NCI-H1105 (cell line): ENCODE measurements at places on chromosomes 4 and X.

- DNase-seq: no peak
Observed at GRCh38 chr4:113835005-113835404, 73.5 kb upstream of the CAMK2D start.

GRCh38 chr4:3065551-3065950 is 8.8 kb downstream of the HTT-AS start:
- no peak for DNase-seq

- DNase-seq: no peak
Observed at GRCh38 chr4:185752872-185753271, 59.1 kb downstream of the SORBS2 start.

DNA sequence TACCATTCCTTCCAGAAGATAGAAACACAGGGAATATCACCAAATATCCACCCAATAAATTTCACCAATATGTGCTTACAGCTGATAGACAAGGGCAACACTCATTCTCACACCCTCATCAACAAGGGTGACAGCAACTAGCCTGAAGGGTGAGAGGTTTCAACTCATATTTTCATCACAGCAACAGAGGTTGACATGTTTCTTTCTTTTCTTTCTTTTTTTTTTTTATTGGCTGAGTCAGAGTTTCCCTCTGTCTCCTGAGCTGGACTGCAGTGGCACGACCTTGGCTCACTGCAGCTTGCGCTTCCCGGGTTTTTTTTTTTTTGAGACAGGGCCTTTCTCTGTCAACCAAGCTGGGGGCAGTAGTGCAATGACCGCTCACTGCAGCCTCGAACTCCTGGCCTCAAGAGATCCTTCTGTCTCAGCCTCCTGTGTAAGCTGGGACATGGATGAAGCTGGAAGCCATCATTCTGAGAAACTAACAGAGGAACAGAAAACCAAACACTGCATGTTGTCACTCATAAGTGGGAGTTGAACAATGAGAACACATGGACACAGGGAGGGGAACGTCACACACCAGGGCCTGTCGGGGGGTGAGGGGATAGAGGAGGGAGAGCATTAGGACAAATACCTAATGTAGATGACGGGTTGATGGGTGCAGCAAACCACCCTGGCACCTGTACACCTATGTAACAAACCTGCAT is 27.5 kb upstream of the ASMTL start:
- DNase-seq: no peak

DNA sequence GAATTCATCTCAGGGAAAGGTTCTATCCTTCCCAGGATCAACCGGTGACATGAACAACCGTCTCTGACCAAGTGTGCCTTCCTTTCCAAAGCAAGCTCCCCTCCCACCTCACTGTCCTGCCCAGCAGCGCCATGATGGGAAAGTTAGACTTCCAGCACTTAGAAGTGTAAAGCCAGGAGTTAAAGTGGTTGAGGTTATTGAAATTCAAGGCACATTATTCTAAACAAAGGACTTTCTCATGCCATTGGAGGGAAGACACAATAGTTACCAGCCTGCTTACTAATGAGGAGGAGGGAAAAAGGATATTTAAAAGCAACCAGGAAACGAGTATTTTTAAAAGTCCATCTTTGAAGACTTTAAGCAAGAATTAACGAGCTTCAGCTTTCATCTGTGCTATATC is 96.8 kb downstream of the NSUN7 start:
- DNase-seq: no peak

- no peak for DNase-seq
Observed at GRCh38 chr4:189912170-189912569, 28.5 kb upstream of the FRG1 start.

DNA sequence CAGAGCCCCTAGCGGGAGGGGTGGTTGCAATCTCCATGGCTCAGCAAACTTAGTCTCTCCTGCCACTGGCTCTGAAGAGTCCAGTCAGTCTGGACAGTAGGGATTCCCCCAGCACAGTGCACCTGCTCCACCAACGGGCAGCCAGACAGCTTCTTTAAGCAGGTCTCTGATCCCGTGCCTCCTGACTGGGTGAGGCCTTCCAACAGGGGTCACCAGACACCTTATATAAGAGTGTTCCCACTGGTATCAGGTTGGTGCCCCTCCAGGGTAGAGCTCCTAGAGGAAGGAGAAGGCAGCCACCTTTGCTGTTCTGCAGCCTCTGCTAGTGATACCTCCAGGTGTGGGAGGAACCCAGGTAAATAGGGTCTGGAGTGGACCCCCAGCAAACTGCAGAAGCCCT is 1393.4 kb downstream of the STIM2 start:
- no peak for DNase-seq

GRCh38 chr4:67614186-67614585 is 55.7 kb downstream of the STAP1 start:
- DNase-seq: no peak

GRCh38 chr4:156261230-156261629 is 307.6 kb upstream of the CTSO start:
- DNase-seq: no peak

DNA sequence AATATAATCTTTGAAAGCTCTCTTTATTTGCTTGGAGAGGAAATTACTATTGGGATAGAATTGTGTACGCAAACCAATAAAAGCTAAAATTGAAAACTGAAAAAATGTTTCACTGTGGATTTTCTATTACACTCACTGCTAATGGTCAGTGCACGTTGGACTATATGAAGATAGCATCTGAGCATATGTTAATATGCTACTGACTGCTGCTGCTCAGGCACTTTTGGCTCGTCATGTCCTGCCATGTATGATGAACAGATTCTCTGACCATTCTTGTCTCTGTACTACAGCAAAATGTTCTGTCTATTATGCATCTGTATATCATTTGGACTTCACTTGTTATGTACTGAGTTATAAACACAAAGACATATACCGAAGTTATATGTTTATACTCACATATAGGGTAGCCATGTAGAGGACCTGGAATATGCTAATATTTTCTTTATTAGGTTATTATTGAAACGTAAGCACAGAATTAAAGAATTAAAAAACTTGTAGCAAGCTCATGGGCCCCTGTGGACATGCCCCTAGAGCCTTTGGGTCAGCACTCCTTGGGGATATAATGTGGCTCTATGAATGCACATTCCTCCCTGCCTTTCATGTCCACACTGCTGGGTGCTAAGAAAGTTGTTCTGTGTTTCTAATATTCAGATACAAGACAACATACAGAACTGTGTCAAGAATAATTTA is 120.8 kb downstream of the ANK2 start:
- no peak for DNase-seq

DNA sequence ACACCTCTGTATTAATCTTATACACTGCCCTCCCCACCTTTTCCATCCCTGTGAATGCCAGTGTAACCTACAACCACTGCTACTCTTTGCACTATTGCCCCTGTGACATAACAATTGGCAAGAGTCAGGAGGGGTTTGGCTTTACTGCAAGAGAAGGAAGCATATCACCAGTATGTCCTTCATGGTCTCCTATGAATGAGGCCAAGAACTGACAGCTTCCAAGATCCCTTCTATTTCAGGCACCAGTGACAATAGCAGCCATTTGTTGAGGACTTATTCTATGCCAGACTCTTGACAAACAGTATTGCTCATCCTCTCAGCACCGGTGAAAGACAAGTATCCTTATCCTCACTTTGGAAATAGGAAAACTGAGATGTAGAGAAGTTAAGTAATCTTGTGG is 363.9 kb downstream of the MID1IP1 start:
- DNase-seq: no peak

GRCh38 chr4:17494258-17495190 is 17.4 kb downstream of the QDPR start:
- no peak for DNase-seq

DNA sequence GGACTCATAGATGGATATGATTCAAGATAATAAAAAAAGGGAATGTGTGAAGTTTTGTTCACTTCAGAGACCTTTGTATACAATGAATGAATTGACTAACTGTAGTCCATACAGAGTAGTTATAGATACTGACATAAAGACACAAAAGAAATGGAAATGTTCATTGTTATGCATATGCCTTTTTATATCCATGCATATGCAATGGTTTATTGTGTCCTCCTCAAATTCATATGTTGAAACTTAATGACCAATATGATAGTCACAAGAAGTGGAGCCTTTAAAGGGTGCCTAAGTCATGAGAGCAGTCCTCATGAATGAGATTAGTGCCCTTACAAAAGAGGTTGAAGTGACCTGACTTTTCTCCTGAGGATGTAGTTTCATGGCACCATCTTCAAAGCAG is 467.5 kb upstream of the NDST4 start:
- DNase-seq: no peak

DNA sequence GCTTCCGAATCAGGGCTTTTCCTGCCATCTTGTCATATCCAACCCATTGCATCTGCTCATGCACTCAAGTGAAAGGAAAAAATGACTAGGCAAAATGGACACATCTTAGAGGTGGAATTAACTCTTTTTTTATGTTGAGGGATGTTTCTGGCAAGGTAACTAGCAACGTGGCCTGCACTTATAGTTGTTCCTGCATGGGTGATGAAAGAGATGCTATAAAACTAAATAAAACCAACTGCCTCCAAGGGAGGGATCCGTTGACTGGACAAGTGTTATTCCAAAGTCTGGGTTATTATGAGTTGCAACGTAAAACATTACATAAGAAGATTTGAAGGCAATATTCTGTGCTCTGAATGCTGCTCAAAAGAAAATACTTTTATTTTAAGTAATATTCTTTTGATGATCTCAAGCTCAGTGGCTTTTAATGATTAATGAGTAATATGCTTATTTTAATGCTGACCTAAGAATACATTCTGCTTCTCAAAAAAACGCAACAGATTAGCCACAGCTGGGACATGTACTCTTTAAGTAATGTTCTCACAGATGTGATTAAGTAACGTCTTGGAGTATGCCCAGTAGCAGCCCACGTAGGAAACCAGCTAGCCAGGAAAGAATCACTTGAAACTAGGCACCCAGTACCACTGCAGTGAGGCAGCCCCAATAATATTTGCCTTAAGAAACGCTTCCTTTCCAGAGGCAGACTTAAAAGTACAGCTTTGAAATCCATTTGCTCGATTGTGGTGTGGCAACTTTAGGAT is 27.4 kb downstream of the KLF3 start:
- DNase-seq: no peak

- peak; percentile 2 for DNase-seq
Observed at GRCh38 chrX:80578517-80579105, 158.4 kb downstream of the TENT5D start.

- DNase-seq: no peak
Observed at GRCh38 chr4:93879919-93880318, 51.4 kb downstream of the ATOH1 start.

- DNase-seq: no peak
Observed at GRCh38 chr4:7947927-7948326, 8.3 kb upstream of the AFAP1 start.

GRCh38 chr4:78079726-78080430 is 22.8 kb downstream of the FRAS1 start:
- DNase-seq: no peak

GRCh38 chr4:55865228-55865806 is 11.9 kb downstream of the EXOC1 start:
- DNase-seq: no peak

GRCh38 chrX:150543230-150544155 is 24.9 kb upstream of the MTM1 start:
- DNase-seq: no peak

DNA sequence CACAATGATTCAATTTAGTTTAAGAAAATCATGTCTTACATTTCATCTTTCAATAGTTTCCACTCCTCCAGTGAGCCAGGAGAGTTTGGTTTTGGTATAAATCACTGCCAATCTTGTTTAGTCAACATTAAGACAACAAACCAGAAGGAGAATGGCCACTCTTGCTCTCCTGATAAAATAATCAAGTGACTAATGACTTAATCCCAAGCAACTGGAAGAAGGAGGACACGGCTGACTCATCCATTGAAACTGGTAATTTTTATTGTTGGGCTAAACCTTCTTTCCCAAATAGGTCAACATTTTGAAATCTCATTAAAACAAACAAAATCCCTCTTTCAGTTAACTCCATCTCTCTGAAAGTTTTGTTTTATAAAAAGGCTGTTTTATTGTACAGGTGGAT is 230.2 kb downstream of the CLCN4 start:
- no peak for DNase-seq

GRCh38 chr4:159232465-159233106 is 129.7 kb downstream of the RAPGEF2 start:
- DNase-seq: no peak

DNA sequence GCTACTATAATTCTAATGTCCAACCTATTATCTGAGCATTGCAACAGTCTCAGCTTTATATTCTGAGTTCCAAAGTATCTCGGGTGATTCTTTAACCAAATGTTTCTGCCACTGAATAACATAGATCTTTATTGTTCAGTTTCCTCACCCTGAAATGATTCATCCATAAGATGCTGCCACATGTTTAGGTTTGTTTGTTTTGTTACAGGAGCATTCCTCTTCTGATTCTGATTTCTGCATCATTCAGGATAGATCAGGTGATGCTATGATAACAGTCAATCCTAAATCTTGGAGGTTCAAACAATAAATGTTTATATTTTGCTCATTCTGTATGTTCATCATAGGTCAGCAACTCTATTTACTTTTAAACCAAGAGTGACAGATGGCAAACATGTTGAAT is 927.6 kb downstream of the PCDH7 start:
- no peak for DNase-seq

DNA sequence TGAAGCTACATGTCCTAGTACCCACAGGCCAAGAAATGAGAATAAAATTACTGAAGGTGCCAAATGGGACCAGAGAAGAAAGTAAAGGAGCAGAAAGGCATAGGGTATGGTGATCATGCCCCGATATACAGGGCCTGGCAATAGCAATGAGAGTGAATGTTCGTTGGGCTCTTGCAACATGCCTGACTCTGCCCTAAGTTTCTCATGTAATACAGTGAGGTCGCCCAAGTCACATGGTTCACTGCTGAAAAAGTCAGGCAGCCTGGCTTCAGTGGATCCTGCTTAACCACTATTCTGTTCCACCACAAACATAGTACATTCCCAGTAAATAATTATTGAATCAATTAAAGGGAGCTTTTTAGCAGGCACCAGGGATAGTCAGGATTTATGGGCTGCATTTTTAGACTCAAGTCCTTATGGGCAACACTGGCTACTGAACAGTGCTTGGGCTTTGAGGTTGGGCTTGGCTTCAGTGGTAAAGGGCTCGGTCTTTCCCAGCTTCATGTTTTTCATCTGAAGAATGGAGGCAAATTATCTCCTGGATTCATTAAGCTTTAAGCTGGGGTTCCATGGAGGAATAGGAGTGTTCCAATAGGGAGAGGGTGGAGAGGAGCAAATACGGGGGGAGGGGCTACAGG is 67.1 kb upstream of the ZNF518B start:
- no peak for DNase-seq

DNA sequence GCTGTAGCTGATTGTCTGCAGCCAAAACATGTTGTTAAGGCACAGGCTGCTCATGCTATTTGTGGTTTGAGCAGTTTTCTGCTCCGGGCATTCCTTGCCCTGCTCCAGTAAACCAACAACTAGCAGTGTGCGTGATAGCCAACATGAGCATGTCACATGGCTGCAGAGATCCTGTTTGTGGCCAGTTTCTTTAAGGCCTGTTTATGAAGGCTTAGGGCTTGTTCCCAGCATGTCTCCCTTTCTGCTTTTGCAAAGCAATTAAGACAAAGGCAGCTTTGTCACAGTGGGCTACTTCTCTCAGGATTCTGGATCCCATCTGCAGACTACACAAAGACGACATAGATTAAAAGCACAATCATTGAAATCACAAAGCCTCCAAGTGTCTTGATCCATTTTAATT is 160.5 kb downstream of the ZNF518B start:
- DNase-seq: no peak
